ENCODE measurements at places on chromosomes 12 and 14. TPM values are rescaled to one million over a fixed set of nuclear protein-coding genes. Genes with fewer than 3 reads are reported as not detected.

The RAP1B gene
- 103 TPM for total RNA-seq

The LYZ gene
- total RNA-seq: not detected

The CLEC9A gene
- not detected for total RNA-seq

The NPFF gene
- not detected for total RNA-seq

The DMAC2L gene
- 18.1 TPM for total RNA-seq

The FOXG1 gene
- not detected for total RNA-seq

The LIN7A gene
- total RNA-seq: not detected

The OR6C2 gene
- total RNA-seq: not detected

The SIRT4 gene
- 0.98 TPM for total RNA-seq

The TRAF3 gene
- total RNA-seq: 35.0 TPM

The TMCC3 gene
- total RNA-seq: 6.5 TPM

The FAR2 gene
- total RNA-seq: 13.5 TPM

DNA sequence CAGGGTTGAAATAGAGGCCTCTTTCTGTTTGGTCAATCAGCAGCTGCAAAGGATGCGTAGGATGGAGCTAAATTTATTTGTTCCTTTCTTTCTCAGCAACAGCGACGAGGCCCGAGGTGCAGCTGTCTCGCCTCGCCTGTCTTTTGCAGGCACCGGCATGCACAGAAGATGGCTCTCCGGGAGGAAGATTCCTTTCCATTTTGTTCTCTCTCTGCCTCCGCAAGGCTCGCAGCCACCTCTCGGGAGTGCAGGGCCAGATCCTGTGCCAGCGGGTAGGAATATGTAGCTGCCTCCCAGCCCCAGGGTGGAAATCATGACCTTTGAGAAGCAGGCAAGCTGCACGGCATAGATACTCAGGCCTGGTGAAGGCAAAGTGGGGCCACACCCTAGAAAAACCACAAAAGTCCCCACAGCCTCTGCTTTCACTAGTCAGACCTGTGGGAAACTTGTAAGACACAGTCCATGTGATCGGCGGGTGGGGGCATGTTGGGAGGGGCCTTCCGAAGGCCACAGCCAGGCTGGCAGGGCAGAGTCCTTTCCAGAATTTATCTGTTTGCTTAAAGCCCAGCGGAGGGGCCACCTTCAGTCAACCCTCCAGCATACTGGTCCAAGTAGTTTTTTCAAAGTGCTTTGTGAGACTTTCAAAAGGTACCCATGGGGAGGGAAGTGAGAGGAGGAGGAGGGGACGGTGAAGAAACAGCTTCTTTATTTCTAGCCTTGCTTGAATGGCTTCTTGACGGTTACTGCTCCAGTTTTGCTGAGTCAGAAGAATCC lies at the start of gene MAP1LC3B2:
TSS of gene MAP1LC3B2 (plus strand) at position 220 of the 774 bp plus-strand sequence. CDS start 16,562 bp downstream, outside the sequence.
- DNase-seq: peak; percentile 74

DNA sequence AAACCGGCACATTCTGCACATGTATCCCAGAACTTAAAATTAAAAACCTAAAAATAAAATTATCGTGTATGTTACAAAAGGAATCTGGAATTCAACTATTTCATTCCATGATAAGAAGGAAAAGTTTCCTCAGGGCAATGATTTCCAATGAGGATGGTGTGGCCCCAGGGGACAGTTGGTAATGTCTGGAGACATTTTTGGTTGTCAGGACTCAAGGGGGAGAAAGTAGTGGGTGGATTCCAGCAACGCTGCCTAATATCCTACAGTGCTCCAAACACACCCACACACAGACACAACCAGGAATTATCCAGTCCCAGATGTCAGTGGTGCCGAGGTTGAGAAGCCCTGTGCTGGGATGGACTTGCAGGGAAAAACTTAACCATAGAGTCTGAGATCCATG lies 228.3 kb downstream of the TMEM132D start:
- no peak for DNase-seq

DNA sequence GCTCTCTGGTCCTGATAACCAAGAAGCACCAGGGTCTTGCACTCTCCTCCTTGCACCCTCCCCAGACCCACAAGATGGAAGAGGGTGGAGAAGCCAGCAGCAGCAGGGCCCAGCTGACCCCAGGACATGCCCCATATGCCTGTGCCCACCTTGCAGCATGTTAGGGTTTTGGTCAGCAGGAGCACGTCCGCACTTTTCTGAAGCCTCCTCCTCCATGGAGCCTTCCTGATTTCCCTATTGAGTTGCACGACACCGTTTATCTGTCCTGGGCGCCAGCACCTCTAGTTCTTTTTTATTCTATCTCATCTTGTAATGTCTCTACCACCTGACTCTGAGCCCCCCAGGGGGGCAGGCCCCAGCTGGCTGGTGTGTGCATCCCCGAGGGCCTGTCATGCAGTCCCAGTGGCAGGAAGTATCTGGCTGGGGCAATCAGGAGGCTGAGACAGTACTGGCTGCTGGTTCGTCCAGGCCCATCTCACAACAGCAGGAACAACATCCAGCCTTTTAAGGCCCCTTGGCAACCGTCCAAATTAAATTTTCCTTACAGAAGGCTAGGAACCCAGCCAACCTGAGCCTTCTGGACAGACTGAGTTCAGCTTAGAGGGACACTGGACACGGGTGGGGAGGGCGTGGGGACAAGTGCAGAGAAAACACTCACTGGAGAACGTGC lies 39.6 kb downstream of the CCDC85C start:
- peak; percentile 58 for DNase-seq

GRCh38 chr14:94748667-94749347 lies 21.1 kb downstream of the GSC start:
- DNase-seq: peak; percentile 42

DNA sequence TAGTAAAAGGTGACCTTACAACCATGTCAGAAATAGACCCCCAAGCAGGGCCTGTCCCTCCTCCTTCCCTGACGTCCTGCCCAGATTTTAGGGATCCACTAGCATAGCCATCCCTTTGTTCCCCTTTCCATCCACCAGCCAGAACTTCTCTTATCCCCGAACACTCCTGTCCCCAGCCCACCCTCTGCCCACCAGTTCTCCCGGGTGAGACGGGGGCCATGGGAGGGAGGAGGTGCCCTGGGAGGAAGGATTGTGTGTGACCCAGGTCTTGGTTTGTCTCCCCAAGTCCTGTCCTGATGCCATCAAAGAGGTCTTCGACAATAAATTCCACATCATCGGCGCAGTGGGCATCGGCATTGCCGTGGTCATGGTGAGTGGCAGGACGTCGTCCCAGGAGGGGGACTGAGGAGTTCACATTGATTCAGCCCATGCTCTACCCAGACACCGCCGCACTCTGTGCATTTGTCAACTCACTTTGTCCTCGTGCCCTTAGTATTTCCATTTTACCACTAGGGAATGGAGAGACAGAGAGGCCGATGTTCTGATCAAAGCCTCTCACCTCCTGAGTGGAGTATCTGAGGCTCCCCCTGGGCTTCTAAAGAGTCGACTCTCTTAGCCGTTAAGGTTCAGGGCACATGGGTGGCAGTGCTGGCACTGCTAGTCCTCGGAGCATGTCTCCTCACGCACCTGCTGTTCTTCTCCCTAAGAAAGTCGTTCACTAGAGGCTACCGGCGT lies 35.9 kb downstream of the CD9 start:
- DNase-seq: no peak

DNA sequence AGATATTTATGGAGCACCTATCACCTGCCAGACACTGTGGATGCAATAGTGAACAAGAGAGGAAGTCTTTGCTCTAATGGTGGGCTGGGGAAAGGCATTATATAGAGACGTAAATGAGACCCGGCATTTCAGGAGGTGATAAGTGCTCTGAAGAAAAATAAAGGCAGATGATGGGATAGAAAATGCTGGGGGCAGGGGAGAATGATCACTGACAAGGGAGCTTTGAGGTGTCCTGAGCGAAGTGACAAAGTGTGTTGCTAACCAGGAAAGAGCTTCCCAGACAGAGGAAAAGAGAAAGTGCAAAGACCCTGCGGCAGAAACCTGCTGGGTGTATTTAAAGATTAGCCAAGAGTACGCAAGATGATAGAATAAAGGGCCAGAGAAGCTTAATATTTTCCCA lies 1096.1 kb downstream of the BCL11B start:
- no peak for DNase-seq

GRCh38 chr12:59548930-59549329 lies 46.9 kb upstream of the SLC16A7 start:
- peak; percentile 32 for DNase-seq

DNA sequence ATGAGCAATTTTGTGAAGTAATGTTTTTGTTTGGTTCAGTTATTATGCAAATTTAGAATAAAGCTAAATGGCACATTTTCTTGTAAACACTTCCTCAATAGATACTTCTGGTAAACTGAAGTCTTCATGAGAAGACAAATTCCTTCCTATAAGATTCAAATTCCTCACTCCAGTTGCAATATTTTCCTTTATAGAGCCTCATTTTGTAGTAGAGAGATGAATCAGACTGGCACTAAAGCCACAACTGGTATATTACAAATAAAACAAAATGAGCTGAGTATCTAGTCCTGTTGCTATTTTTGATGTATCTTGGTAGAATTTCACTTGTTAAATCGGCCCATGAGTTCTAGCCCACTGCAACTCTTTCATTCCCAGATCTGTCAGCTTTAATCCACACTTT lies 5.5 kb downstream of the LGR5 start:
- DNase-seq: no peak

- no peak for DNase-seq
Observed at GRCh38 chr14:89833120-89833532, 121.4 kb downstream of the EFCAB11 start.

GRCh38 chr12:25382311-25383106 lies 131.8 kb upstream of the KRAS start:
- DNase-seq: no peak

DNA sequence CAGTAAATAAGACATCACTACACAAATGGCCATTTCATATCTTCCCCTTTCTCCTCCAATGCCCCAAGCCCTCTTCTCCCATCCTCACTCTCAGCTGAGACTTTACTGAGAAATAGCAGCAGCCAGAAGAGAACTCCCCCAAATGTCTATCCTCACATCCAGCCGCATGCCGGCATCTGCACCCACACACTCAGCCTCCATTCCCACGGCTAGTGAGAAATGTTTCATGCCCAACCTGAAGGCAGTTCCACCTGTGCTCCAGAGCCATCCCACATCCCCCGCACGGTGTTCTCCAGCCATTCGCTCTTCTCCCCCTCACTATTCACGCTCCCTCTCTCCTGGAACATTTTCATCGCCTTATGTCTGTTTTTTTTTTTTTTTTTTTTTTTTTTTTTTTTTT lies 208.7 kb upstream of the DIO3 start:
- DNase-seq: no peak

DNA sequence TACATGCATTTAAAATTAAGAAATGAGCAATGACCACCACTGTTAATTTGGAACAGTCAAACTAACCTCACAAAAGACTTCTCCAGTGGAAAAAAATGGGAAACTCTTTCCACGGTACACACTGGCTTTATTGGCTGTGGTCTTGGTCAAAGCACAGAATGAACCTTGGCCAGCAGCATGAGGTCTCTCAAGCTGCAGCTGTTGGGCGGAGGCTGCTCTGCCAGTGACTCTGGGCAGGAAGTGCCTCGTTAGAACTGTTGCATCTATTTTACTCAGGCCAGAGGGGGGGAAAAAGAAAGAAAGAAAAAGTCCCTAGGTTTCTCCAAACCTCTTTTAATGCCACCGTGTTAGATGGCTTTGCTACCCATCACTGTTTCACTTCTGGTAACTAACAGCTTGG lies 279.8 kb upstream of the DIO2 start:
- no peak for DNase-seq

DNA sequence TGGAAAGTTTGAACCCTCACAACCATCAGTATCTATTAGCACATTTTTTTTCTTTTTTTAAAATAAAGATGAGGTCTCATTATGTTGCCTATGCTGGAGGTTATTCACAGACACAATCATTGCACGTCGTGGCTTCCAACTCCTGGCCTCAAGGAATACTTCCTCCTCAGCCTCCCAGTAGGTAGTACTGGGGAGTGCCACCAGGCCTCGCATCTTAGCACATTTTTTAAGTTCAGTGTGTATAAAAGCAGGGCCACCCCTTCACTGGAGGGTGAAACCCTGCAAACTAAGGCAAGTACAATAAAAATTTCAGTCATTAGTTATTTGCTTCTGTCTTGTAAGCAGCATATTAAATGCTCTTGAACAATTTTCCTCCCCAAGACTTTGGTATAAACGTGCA lies 114.2 kb upstream of the SINHCAF start:
- no peak for DNase-seq

- peak; percentile 37 for DNase-seq
Observed at GRCh38 chr14:43308421-43309110, 1198.5 kb downstream of the FSCB start.
